ENCODE measurements at places on chromosomes 2 and 18.

DNA sequence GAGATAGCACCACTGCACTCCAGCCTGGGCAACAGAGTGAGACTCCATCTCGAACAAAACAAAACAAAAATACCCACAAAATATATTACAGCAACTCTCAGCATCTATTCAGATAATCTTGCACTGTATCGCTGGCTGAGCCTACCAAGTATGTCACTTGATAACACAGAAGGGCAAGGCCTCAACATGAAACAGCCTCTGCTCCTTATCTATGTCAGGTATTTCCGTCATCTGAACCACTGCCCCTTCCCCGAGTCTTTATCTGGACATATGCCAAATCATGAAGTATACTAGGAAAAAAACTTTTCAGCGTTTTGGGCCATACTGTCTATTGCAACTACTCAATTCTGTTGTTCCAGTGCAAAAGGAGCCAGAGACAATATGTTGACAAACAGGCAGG lies 17.7 kb downstream of the PDIA6 start:
- DNase-seq: no peak

DNA sequence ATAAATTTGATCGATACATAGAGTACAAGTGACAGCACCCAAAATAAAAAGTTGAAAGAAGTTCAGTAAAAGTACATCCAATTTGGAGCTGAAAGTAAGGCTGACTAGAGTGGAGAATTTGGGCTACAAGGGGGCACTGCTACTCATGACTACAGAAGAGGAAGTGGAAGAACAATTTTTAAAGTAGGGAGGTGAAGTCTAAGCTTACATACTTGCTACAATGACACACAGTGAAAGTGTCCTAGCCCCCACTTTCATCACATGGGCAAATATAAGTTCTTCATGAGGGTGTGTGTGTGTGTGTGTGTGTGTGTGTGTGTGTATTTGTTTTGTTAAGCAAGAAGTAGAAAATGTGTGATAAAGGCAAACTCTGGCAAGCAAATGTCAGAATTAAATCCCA lies 45.7 kb downstream of the MAP3K2 start:
- no peak for DNase-seq

DNA sequence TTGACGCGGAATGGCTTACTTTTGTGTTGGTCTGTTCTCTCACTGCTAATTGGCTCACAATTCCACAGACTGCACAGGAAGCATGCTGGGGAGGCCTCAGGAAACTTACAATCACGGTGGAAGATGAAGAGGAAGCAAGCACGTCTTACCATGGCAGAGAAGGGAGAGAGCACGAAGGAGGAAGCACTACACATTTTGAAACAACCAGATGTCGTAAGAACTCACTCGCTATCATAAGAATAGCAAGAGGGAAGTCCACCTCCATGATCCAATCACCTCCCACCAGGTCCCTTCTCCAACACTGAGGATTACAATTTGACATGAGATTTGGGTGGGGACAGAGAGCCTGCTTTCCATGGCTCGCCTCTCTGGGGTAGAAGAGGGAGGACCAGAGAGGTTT lies 106.2 kb downstream of the KCNF1 start:
- DNase-seq: no peak

DNA sequence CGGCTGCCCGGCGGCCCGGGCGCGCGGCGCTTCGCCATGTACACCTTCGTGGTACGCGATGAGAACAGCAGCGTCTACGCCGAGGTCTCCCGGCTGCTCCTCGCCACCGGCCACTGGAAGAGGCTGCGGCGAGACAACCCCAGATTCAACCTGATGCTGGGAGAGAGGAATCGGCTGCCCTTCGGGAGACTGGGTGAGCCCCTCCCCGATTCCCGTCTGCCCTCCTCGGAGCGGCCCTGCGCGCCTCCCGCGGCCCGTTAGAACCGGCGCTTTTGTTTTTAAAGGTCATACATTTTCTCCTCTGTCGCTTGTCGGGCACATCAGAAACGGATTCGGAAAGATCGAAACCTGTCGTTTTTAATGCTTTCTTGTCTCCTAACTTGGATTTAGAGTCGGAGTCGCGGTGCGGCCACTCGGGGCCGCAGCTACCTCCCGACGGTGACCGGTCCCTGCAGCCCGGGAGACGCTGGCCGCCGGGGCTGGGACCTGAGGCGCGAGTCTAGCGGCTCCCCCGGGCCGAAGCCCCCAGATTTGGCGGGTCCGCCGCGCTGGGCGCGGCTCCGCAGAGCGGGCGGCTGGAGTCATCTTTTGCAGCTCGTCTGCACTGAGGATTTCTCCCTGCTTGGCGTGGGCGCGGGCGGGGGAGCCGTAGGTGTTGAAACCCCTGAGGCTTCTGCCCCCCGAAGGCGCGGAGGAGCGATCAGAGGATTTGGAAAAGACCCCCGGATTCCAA lies 519 bp downstream of the TTL start:
- DNase-seq: peak; percentile 68

- DNase-seq: no peak
Observed at GRCh38 chr18:43160509-43160908, 45.0 kb upstream of the RIT2 start.

DNA sequence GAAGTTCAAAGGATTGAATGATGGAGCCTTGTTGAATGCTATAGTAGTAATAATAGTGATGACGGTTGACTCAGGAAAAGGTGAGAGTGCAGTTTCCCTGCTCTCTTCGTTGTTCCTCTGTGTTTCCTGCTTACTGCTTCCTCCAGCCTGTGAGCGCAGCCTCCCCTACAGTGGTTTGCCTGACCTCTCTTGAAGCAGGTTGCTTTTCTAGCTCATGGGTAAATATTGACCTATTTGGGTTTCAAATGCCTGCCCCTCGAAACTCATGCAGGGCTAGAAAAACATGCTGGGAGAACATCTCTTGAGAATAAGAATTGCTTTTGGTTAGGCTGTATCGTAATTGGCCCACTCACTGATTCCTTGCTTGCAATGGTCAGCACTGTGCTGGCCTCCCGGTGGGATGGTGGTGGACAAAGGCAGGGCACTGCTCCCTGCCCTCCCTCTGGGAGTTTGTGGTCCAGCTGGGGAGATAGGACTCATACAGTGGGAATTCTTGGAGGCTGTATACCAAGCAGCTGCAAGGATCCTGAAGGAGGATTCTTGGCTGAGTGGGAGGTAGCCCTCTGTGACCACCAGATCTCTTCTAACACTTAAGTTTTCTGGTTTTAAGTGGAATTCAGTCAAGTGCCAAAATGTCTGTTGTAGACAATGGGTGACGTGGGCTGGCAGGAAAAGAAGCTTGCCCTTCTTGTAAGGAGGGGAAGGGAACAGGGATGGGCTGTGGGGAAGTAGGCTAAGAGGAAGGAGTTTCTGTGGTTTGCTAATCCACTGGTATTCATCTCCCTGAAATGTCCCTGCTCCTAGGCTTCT lies 5.4 kb upstream of the RNF181 start:
- DNase-seq: no peak

DNA sequence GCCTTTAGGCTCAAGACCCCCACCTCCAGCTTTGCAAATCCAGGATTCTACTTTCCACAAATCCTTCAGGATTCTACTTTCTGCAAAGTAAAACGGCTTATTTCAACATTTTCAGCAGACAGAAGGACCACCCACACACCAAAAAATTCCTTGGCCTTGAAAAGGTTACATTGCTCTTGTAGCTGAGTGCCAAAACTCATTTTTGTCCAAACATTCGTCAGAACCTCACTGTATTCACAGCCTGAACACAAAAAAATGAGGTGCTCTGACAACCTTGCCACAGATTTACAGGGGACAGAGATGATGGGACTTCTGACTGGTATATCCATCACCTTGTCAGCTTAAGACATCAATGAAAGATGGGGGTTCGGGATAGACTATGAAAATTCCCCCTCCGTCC lies 63.0 kb upstream of the COX7A2L start:
- no peak for DNase-seq

DNA sequence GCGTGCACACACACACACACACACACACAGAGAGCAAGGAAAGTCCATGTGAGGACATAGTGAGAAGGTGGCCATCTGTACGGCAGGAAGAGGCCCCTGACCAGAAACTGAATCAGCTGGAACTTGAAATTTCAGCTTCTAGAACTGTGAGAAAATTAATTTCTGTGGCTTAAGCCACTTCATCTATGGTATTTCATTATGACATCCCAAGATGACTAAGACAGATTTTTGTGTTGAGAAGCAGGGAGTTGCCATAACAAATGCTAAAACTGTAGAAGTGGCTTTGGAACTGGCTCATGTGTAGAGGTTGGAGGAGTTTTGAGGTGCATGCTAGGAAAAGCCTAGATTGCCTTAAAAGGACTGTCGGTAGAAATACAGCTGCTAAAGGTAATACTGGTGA lies 63.4 kb upstream of the ZBTB7C start:
- DNase-seq: no peak

DNA sequence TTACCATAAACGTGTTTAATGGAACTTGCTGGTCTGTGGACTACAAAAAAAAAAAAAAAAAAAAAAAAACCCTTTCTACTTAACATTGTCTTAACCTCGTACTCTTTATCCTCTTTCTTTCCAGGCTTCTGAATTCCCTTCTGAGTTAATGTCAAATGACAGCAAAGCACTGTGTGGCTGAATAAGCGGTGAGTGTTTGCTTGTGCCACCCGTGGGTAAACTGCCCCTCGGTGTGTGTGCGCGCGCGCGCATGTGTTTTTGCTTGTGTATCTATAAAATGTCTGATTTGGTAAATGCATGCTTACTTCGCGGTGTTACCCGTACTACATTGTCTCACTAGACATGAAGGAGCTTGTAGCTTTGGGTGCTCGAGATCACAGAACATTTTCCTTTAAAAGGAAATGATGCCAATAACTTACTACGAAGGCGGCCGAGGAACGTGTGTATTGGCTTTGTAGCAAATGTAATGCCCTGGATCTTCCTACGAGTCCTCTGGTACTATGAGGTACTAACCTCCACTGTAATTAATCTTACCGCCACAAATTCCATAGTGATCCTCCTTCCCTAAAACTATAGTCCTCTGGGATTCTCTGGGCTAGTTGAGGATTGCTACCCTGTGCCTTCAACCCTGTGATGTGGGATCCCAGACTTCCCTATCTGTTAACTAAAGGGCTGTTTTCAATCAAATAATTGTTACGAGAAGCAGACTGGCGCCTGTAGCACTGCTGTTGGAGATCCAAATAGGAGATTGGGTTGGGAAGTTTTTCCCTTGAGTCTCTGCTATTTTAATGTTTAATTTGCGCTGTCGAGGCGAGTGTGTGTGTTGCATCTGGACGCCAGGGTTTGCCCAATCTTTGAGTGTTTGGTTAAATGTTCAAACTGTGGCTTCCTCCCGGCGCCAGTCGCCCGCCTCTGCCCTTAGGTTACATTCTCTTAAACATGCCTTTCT lies 1.1 kb downstream of the ID2 start:
- peak; percentile 74 for DNase-seq

DNA sequence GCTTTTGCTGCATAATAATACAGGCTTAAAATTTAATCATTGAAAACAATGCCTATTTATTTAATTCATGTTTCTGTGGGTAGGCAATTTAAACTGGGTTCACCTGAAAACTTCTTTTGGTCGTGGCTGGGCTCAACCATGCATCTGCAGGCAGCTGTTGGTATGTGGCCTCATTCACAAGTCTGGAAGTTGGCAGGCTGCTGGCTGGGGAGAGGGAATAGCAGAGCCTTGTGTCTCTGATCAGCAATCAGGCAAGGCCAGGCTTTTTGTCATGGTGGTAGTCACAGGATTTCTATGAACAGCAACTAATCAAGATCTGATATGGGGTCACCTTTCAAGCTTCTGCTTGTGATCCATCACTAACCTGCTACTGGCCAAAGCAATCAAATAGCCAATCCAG lies 130.1 kb upstream of the KCNJ3 start:
- DNase-seq: no peak

DNA sequence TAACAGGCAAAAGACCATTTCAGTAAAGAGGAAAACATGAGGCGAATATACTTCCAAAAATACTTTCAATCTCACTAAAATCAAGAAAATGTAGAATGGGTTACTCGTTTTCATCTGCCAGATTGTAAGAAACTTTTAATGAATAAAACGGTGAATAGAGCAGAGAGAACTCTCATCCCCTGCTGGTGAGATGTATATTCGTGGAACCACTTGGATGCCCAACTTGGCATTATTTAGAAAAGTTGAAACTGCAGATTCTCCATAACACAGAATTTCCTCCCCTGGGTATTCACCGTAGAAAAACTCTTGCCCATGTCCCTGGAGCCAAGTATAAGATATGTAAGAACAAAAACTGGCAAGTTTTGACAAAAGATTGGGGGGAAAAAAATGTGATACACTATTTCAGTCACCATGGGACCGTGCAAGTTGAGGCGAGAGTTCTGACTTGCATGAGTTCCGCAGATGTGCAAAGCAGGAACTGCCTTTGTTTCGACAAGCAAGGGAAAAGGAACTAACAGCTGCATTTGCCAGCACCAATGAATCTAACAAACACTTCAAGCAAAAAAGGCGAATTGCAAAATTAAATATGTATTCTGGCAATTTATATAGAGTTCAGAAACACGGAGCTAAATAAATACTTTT lies 14.8 kb downstream of the TIMM21 start:
- no peak for DNase-seq

DNA sequence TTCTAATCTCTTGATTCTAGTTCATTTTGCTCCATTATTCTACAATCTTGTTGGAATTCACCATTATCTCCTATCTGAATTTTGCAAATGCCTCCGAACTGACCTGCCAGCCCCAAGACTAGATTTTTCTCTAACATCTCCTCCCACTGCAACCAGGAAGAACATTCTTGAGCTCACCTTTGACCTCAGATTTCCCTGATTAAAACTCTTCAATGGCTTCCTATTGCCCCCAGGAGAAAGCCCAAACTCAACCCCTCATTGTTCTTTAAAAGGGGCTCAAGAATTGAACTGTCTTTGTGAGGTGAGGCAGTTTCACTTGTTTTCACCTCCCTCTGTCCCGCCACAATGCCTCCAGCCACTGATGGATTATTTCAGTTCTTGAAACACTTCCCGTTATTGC lies 784.6 kb upstream of the ZEB2 start:
- no peak for DNase-seq

GRCh38 chr2:171025214-171025613 lies 96.2 kb downstream of the GORASP2 start:
- DNase-seq: no peak

GRCh38 chr2:149161481-149162225 lies 123.2 kb downstream of the LYPD6B start:
- DNase-seq: no peak

- peak; percentile 17 for DNase-seq
Observed at GRCh38 chr2:240395448-240395847, 40.0 kb upstream of the GPC1 start.
